Neural cell (in vitro differentiated cells): ENCODE measurements at places on chromosomes 7 and 10. TPM values are rescaled to one million over a fixed set of nuclear protein-coding genes. Genes with fewer than 3 reads are reported as not detected.

Gene ZMIZ1
- polyA plus RNA-seq, result 26.8 and 63.9 TPM in 2 replicates

Gene TAS2R60
- not detected in 2 replicates for polyA plus RNA-seq

Gene ATP6V0A4
- 0.48 and 0.81 TPM in 2 replicates for polyA plus RNA-seq

Gene HABP2
- not detected in 2 replicates for polyA plus RNA-seq

Gene TRIM50
- not detected in 2 replicates for polyA plus RNA-seq

Gene ZNF736
- 0.04 and 1.7 TPM in 2 replicates for polyA plus RNA-seq

Gene STRIP2
- polyA plus RNA-seq, result 7.4 and 8.0 TPM in 2 replicates
